ENCODE measurements at places on chromosomes 1 and 21. TPM values are rescaled to one million over a fixed set of nuclear protein-coding genes. Genes with fewer than 3 reads are reported as not detected.

LDLRAD1 gene
- 0.39 TPM for total RNA-seq

CACHD1 gene
- total RNA-seq = 43.1 TPM

- no peaks in the 10 kb centered on the region for H3K4me1 ChIP-seq
- H3K36me3 ChIP-seq = no peaks in the 10 kb centered on the region
- peaks cover 8% of the 10 kb centered on the region for H3K27me3 ChIP-seq
- H3K4me3 ChIP-seq = no peak overlapping the region
- no peak for DNase-seq
Observed at GRCh38 chr1:29878501-29878900, 642.2 kb downstream of the PTPRU start.

- H3K27ac ChIP-seq = no peak overlapping the region
- H3K36me3 ChIP-seq = no peaks in the 10 kb centered on the region
- no peak overlapping the region for H3K4me3 ChIP-seq
- DNase-seq = no peak
- no peaks in the 10 kb centered on the region for H3K4me1 ChIP-seq
- H3K27me3 ChIP-seq = no peaks in the 10 kb centered on the region
Observed at GRCh38 chr1:247966532-247967204, 1.6 kb downstream of the OR2AK2 start.

DNA sequence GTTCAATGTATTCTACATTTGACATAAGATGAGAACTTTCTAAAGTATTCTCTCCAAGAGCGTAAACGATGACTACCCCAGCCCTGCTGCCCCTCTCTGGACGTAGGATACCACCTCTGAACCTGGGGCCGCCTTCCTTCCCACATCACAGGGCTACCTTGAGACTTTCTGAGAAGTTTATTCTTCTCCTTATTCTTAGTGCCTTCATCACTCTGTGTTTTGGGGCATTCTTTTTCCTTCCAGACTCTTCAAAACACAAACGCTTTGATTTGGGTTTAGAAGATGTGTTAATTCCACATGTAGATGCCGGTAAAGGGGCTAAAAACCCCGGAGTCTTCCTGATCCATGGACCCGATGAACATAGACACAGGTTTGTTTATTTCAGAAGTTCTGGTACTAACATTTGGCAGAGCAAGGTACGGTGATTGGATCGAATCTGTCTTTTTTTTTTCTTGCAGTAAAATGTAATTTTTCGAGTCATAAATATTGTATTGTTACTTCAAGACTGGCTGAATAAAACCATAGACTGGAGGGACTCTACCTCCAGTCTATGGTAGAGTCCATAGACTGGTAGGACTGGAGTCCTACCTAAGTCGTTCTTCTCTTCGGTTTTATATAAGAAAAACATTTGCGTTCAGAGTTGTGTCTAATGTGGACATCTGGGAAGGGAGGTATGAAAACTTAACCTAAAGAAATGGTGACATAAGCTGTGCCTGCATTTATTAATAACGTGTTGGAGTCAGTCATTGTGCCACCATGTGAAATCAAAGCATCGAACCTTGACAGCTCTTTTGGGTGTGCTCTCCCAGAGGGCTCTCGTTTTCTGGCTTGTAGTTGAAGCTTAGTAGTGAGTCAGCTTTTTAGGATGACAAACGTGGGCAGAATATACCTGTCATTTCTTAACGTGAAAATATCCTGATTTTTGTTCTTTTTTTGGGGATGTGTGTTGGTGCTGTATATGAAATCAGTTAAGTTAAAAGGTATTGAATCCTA, 1.2 kb downstream of the MAN1A2 start:
- DNase-seq = no peak
- peaks cover 5% of the 10 kb centered on the region for H3K4me1 ChIP-seq

- H3K4me3 ChIP-seq = no peak overlapping the region
- no peak for DNase-seq
- H3K4me1 ChIP-seq = peaks cover 6% of the 10 kb centered on the region
- no peak overlapping the region for H3K27ac ChIP-seq
Observed at GRCh38 chr1:31772669-31773248, 8.6 kb upstream of the ADGRB2 start.

DNA sequence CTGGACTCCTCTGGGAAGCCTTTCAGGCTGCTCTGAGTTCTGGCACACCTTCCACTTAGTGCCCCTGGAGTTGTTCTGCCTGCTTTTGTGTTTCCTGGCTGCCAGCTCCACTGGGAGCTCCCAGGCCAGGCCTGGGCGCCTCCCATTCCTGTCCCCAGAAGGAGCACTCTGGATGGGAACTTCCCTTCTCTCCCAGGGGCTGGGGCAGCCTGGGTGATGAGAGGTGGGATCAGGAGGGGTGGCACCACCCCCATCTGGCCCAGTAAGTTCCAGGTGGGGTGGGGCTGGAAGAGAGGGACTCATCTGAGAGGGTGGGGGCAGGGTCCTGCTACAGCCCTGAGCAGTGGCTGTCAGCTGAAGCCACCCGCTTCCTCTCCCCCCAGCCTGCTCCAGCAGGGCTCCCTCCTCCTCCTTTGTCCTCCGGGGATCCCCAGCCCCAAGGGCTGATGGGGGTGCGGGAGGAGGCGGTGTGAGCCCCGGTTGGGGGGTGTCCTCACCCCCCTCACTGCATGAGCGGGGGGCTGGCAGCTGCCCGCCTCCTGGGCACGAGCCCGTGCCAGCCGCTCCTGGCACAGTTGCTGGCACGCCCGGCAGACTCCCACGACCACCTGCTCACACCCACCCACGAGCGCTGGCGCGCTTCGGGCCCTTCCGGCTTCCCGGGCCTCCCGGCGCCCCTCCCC, 4.7 kb downstream of the FOXO6 start:
- no peaks in the 10 kb centered on the region for H3K36me3 ChIP-seq
- peak overlapping the region; percentile 26 for H3K27ac ChIP-seq
- H3K27me3 ChIP-seq = no peaks in the 10 kb centered on the region
- peaks cover 24% of the 10 kb centered on the region for H3K4me1 ChIP-seq
- no peak overlapping the region for H3K4me3 ChIP-seq
- no peak for DNase-seq

Measured in adrenal gland (tissue), 19 donors.